ENCODE measurements at places on chromosomes 12 and 14.

DNA sequence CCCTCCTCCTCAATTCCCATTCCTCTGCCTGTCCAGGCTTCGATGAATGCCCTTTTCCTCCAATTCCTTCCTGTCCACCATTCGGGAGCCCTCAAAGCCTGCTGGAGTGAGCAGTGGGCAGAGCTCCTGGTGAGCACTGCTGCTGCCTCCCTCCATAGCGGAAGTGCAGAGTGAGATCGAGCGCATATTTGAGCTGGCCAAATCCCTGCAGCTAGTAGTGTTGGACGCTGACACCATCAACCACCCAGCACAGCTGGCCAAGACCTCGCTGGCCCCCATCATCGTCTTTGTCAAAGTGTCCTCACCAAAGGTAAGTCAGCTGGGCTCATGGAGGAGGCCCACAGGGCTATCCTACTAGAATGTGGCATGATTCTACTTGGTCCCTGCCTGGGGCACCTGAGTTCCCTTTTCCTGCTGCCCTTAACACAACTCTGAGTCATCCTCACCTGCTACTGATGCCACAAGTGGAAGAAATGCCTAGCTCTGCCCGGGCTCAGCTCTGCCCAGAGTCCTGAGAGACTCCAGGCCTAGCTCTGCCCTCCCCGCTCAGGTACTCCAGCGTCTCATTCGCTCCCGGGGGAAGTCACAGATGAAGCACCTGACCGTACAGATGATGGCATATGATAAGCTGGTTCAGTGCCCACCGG, 8.0 kb downstream of the CACNB3 start:
- no peak for DNase-seq

DNA sequence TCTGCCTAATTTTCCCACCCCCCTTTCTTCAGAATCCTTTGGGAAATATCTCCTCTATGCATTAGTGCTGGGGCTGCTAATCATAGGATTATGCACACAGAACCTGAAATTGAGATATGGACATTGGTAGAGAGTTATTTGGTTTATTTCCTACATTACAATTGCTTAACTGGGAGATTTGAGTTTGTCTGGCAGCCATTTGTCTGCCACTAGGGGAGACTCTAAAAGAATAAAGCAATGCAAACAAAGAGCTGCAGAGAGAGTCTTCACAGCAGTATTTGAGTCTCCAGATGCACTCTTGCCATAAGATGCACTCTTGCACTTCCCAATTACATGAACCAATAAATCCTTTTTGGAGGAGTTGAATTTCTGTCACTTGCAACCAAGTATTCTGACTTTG, 12.0 kb upstream of the PCNX4 start:
- DNase-seq, result no peak

GRCh38 chr12:128180166-128180565, 86.8 kb upstream of the TMEM132C start:
- DNase-seq, result no peak

DNA sequence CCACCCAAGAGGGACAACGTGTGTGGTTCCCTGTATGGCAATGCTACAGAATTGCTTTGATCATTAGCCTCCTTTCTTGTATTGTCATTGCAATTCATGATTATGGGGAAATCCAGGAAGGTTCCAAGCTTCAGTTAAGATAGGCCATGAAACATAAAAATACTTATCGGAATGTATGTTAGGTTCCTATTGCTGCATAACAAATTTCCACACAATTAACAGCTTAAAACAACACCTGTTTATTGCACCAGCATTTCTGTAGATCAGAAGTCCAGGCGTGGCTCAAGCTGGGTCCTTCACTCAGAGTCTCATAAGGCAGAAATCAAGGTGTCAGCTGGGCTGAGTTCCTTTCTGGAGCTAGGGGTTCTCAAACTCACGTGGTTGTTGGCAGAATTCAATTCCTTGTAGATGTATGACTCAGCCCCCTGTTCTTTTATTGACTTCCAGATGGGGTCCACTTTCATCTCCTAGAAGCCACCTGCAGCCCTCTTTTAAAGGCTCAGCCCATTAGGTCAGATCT, 365.6 kb upstream of the TMPO start:
- no peak for DNase-seq

DNA sequence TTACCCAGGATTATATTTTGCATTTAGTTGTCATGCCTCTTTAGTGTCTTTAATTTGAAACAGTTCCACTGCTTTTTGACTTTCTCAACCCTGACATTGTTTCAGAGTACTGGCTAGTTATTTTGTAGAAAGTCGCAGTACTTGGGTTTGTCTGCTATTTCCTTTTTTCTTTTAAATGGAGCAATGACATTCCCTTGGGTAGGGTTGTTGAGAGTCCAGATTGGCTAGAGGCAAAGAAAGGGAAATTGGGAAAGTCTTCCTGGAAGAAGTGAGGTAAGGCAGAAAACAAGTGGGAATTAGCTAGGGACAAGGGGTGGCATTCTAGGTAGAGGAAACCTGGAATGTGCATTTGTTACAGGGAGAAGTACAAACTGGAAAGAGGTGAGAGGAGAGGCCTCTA, 245.9 kb downstream of the EMP1 start:
- no peak for DNase-seq
